Mucosa of descending colon (tissue), 3 donors: ENCODE measurements at places on chromosomes 1 and 21.
A peak's percentile ranks its signal among the peaks of the same experiment; 100 is the strongest.

DNA sequence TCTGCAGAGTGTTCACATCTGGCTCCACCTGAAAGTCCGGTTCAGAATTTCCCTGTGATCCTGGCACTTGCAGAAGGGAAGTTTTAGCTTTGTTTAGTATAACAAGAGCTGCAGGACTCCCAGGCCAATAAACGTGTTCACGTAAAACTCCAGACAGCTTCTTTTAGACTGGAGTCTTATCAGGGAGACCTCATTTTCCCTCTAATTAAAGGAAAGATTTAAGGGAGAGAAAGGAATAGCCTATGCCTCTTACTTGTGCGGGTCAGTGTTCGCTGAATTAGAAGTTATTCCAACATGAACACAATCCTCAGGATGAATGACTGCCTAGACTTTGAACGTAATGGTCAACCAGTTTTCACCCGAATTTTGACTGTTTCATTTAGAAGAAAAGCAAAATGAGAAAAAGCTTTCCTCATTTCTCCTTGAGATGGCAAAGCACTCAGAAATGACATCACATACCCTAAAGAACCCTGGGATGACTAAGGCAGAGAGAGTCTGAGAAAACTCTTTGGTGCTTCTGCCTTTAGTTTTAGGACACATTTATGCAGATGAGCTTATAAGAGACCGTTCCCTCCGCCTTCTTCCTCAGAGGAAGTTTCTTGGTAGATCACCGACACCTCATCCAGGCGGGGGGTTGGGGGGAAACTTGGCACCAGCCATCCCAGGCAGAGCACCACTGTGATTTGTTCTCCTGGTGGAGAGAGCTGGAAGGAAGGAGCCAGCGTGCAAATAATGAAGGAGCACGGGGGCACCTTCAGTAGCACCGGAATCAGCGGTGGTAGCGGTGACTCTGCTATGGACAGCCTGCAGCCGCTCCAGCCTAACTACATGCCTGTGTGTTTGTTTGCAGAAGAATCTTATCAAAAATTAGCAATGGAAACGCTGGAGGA, 202.1 kb upstream of the SGIP1 start:
- DNase-seq: peak; percentile 66

- DNase-seq: no peak
These were observed 378.0 kb upstream of the VAMP3 start for GRCh38 chr1:7393136-7393535.

- no peak for DNase-seq
These were observed 23.8 kb upstream of the IL10 start for GRCh38 chr1:206796116-206796515.

DNA sequence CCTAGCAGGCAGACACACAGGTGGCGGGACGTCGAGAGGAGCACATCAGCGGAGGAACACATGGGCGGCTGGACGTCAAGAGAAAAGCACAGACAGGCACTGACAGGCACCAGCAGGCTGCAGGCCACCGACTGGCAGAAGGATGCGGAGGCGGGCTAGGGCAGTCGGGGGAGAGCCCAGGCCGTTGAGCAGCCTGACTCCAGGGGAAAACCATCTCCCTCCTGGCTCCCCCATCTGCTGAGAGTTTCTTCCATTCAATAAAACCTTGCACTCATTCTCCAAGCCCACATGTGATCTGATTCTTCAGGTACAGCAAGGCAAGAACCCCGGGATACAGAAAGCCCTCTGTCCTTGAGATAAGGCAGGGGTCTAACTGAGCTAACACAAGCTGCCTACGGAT, 25.5 kb downstream of the B3GALT5 start:
- no peak for DNase-seq

- no peak for DNase-seq
These were observed 890 bp downstream of the GJC2 start for GRCh38 chr1:228150461-228151179.

- DNase-seq: peak; percentile 62
These were observed at the start of gene RGS1 for GRCh38 chr1:192575499-192576189. Gene RGS1, plus strand, starts transcription at chr1:192575773. Its CDS starts 20 bp downstream, at chr1:192575793.

DNA sequence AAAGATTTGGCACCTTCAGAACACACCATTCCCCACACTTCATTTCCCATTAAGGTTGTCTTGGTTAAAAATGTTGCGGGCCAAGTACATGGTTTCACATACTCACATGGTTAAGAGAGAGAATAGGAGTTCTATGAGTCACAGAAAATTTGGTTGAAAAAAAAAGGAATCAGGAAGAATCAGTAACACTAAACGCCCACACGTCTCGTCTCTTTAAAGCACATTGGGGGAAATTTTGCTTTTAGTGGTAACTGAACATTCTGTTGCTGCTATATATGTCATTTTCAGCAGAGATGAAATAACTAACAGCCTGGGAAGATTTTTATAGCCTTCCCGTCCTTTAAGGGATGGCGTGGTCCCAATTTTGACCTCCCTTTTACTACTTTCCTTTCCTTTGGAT, 132.9 kb upstream of the ERG start:
- DNase-seq: no peak

GRCh38 chr21:42348762-42349161, 2.0 kb downstream of the TFF2 start:
- DNase-seq: no peak

- DNase-seq: no peak
These were observed 62.5 kb upstream of the CNN3 start for GRCh38 chr1:94989398-94989797.

DNA sequence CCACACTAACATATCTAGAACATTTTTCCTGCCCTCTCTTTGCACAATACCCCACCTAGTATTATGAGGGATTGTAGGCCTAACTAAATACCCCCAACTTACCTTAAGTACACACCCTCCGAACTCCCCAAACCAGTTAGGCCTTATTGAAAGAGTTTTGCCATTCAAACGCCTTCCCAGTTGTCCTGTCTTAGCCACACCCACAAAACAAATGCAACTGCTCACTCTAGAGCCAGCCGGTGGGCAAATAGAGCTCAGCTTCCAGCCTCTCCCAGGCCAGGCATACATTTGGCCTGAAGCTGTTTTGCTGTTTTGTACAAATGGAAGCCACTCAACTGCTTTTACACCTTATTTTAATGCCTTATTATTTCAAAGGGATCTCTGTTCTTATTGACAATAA, 224.2 kb upstream of the RUNX1 start:
- DNase-seq: no peak

DNA sequence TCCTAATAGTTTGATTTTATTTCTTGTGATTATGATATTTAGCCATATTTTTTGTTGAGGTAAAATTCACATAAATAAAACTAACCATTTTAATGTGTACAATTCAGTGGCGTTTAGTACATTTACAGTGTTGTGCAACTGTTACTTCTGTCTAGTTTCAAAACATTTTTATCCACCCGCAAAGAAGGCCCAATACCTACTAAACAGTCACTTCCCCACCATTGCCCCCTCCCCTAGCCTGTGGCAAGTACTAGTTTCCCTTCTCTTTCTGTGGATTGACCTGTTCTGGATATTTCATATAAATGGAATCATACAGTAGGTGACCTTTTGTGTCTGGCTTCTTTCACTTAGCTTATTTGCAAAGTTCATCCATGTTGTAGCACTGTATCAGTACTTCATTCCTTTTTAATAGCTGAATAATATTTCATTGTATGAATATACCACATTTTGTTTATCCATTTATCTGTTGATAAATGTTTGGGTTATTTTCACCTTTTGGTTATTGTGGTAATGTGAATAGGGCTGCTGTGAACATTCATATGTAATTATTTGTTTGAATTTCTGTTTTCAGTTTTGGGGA, 4.1 kb downstream of the FLVCR1 start:
- no peak for DNase-seq

- DNase-seq: no peak
These were observed 6.8 kb downstream of the UQCRH start for GRCh38 chr1:46310321-46310720.

DNA sequence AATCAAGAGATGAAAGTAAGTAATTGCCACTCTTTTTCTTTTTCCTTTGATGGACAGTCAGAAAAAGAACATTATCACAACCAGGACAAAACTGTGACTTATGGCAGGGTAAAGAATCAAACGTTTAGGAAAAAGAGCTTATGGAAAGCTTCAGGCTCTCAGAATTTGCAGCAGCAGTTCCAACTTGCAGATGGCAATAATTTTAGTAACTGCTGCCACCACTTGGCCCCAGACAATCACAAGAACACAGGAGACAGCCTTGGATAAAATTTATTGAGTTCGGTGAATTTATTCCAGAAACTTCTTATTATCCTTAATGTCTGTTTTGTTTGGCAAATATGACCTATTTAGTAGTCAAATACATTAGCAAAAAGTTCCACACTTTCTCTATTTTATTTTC, 804.4 kb downstream of the BRINP3 start:
- no peak for DNase-seq

DNA sequence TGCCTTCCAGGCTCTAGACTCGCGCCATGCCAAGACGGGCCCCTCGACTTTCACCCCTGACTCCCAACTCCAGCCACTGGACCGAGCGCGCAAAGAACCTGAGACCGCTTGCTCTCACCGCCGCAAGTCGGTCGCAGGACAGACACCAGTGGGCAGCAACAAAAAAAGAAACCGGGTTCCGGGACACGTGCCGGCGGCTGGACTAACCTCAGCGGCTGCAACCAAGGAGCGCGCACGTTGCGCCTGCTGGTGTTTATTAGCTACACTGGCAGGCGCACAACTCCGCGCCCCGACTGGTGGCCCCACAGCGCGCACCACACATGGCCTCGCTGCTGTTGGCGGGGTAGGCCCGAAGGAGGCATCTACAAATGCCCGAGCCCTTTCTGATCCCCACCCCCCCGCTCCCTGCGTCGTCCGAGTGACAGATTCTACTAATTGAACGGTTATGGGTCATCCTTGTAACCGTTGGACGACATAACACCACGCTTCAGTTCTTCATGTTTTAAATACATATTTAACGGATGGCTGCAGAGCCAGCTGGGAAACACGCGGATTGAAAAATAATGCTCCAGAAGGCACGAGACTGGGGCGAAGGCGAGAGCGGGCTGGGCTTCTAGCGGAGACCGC, 2.0 kb upstream of the OLIG2 start:
- DNase-seq: no peak

- DNase-seq: no peak
These were observed 29.8 kb downstream of the UCK2 start for GRCh38 chr1:165857046-165857801.

GRCh38 chr1:109832945-109833344, 69.2 kb upstream of the EPS8L3 start:
- no peak for DNase-seq

DNA sequence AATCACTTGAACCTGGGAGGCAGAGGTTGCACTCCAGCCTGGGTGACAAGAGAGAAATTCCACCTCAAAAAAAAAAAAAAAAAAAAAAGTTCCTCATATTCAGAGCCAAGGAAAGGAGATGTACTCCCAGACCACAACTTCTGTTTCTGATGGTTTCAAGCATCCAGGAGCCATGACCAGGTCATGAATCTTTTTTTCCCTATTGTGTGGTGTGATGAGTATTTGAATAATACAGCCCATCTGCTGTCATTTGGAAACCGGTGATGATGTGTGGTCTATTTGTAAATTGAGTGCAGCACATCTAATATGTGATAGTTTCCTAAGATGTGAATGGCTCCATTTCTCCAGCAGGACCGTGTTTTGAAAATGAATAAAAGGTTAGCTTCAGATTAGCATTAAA, 18.6 kb downstream of the PIK3CD start:
- DNase-seq: no peak

- DNase-seq: no peak
These were observed 50.5 kb downstream of the ABL2 start for GRCh38 chr1:179178950-179179349.

- no peak for DNase-seq
These were observed 36.0 kb upstream of the BCAR3 start for GRCh38 chr1:93717640-93718039.

- no peak for DNase-seq
These were observed 49.9 kb downstream of the SUCO start for GRCh38 chr1:172582889-172583288.

DNA sequence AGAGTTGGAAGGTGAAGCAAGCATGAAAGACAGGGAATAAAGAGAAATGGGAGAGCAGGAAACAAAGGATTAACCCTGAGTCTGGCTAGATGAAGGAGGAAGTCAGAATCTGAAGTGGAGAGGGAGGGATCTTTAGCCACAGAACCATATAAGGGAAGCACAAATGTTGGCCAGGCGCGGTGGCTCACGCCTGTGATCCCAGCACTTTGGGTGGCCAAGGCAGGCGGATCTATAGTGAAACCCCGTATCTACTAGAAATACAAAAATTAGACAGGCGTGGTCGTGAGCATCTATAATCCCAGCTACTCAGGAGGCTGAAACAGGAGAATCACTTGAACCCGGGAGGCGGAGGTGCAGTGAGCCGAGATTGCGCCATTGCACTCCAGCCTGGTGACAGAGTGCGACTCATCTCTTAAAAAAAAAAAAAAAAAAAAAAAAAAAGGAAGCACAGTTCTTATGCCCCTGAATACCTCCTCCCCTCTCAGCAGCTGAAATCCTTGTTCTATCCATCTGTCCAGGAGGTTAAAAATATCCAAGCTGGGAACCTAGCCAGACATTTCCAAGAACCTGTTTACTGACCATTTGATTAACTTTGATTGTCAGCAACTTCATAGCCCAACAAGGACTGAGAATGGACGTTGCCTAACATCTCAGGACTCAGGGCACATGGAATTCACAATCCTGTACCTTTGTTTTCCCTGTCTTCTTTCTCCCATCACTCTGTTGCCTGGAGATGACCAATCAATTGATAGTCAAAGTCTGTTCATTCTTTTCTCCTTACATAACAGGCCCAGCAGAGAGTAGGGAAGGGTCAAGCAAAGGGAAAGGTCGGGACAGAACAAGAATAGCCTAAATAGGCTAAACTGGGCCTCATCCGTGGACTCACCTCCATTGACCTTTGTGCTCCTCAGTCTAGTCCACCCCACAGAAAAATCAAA, 10.6 kb downstream of the TXNIP start:
- DNase-seq: peak; percentile 59

DNA sequence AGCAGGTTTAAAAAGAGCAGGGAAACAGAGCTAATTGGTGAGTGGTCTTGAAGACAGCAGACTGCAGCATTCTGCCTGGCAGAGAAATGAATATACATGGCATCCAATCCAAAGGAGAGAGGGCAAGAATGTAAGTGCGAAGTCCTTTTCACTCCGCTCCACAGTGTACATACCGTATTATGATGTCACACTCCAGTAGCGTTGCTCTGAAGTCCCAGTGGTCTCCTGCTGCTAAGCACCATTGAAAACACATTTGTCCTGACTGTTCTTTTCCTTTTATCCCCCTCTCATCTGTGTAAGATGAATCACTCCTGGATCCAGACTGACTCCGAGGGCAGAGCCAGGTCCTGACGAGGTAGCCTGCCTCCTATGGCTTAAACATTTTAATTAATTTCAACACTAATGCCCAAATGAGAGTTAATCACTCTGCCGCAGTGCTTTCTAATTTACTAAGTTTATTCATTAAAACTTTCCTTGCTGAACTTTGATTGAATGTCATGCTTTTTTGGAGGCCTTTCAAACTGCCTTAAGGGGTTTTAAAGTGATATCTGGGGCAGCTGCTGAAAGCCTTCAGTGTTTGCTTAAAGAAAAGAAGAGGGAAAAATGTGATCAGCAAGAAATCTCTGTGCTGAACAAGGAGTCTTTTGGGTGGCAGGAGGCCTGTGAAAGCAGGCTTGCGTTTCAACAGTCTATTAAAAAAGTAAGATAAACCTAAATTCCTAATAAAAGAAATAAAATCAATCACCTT, 227.2 kb downstream of the ATG4C start:
- no peak for DNase-seq
